NCI-H2081 treated with DMSO at 0.1 percent for 48 hours (cell line): ENCODE measurements at places on chromosomes 12 and 14.

GRCh38 chr12:118816296-118816695 is 165.0 kb upstream of the SRRM4 start:
- DNase-seq, result no peak

DNA sequence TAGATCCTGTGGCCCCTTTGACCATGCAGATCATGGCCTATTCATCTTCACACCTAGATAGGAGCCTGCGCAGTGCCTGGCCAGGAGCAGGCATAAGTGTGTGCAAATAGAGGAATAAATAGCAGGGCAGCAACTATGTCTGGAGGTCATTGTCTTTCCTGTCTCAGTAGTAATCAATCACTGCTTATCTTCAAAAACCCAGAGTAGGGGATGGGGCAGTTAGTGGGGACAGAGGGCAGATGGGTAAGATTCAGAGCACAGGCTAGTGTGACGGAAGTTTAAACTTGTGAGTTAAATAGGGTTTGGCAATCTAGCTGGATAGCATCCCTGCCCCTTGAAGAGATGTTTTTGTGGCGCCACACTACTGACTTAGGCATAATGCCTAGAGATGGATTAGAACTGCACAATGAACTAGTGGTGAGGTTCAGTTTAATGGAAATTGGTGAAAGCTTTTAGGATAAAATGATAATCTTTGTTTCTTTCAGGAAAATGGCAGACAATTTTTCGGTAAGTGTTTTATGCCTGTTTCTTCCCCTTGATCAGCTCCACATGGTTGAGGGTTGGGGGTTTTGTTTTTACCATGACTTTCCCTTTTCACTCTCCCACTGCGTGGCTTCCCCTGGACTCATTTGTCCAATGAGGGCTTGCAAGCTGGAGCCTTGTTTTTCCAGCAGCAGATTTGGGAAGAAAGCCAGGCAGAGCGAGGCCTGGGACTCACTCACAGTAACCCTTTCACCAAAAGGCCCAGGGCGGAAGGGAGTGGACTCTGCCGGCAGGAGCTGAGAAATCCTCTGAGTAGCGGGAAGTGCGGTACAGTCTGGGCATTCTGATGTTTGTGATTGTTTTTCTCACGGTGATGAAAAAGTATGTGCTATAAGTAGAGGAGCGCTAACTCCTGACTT is 8.1 kb downstream of the LGALS3 start:
- no peak for DNase-seq

DNA sequence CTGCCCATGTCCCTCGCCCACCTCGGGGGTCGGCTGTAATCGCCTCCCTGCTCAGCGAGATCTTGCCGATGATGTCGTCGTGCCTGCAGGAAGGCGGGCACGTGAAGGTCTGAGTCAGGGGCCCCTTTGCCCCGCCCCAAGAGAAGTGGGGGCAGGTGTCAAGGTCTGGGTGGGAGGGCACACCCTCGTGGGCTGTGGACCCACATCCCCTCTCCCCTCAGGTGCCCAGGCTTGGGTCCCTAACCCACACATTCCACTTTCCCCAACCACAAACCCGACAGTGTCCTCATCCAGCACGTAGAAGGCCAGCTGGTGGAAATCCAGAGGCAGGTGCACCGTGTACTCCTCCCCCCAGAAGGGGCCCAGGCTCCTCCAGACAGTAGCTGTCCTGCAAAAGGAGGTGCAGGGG is 7.8 kb downstream of the RASAL1 start:
- no peak for DNase-seq

GRCh38 chr12:118727196-118727978 is 254.0 kb upstream of the SRRM4 start:
- DNase-seq, result no peak

DNA sequence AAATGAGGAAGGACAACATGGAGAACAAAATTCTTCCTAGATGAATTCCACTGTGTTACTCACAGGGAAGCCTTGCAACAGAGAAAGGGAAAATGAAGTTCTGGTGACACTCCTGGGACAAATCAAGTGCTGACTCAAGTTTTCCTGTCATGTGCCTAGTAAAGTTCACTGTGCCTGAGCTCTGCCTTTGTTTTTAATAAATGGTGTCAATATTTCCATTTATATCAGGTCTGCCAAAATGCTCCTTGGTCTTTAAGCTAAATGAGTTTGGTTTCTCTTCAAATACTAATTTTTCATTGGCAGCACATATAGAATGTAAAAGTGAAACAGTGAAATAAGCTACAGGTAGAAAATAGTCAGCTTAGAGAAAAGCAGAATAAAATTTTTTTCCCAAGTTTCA is 33.0 kb downstream of the HIGD1C start:
- no peak for DNase-seq

DNA sequence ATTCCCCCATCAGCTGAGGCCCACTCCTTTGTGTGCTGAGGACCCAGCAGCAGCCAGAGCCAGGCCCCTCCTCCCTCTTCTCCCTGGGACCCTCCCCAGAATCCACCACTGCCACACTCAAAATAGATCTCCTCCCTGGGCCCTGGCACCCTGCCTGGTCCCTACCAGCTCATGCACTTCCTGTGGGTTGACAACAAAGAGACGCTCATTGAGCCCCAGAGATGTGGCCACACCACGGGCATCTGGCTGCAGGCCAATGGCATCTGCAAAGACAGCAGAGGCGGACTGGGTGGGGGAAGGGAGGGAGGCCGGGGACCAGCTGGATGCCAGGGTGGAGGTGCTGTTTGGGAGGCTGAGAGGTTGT is 16.0 kb upstream of the ENDOU start:
- peak; percentile 71 for DNase-seq

DNA sequence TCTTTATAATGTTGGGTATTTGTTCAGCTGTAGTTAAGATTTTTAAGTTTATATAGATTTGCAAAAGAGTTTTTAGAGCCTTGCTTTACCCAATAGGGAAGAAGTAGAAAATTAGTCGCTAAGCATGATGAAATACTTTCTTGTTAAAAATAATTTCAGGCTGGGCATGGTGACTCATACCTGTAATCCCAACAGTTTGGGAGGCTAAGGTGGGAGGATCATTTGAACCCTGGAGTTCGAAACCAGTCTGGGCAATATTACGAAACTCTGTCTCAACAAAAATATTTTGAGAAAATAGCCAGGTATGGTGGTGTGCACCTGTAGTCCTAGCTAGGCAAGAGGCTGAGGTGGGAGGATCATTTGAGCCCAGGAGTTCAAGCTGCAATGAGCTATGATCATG is 18.7 kb upstream of the SCFD1 start:
- DNase-seq, result no peak

DNA sequence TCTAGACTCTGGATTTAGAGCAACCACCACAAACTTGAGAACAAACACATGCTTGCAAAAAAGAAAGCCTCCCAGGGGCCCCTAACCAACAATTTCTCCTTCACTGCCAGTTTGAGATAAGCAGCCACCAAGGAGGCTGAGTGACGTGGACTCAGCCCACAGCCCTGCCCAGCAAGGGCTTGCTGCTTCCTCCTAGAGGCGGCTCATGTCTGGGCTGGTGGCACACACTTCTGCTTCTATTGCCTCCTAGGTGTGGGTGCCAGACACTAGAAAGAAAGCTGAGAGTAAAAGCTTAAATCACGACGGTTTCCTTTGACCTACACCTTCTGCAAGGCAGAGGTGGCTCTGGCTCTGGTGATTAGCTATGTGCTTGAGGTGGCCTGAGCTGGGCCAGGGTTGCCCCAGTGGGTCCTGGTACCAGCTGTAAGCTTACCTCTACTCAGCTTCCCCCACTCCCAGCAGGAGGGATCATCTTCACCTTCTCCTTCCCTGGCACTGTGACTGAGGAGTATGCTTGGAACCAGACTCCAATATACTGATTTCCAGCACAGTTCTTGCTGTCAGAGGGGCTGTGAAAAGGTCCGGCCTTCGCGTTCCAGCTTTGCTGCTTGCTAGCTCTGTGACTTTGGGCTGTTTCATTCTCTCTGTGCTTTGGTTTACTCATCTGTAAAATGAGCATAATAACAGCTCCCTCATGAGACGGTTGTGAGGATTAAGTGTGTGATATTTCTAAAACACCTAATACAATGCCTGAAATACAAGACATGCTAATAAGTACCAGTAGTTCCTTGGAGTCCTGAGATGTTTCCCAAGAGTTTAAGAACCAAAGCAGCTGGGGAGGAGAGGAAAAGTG is 89.7 kb upstream of the PARP11 start:
- no peak for DNase-seq

GRCh38 chr12:10904686-10905085 is 4.7 kb downstream of the TAS2R13 start:
- no peak for DNase-seq

GRCh38 chr12:60704171-60704914 is 1108.5 kb downstream of the SLC16A7 start:
- DNase-seq, result no peak

DNA sequence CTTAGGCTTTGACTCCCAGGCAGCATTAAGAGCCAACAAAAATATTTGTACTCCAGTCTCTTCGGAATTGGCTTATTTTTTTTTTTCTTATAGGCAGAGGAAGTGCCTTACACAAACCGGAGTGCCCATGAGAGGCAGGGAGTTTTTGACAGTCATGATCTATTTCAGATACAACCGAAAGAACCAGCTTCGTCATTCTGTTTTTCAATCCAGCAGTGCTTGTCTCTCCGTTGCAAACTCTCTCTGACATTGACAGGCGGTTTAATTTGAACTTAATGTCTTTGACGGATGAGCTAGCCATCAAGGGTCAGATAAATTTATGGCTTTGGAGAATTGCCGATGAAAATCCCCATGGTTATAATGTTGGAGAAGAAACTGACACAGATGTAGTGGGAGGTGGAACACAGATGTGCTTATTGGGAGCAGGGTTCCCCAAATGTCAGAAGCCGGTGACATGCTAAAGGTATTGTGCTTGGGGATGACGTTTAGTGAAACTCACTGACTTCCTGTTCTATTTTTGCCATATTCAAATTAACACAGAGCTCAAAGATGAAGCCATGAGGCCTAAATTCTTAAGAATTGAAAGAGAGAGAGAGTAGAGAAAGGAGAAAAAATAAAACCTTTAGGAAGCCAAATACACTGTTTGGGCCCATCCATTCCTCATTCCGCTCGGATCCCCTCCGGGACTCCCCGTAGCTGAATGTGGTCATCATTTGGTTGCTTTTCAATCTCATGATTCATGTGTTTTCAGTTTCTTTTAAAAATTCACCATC is 59.7 kb downstream of the PLXNC1 start:
- no peak for DNase-seq

DNA sequence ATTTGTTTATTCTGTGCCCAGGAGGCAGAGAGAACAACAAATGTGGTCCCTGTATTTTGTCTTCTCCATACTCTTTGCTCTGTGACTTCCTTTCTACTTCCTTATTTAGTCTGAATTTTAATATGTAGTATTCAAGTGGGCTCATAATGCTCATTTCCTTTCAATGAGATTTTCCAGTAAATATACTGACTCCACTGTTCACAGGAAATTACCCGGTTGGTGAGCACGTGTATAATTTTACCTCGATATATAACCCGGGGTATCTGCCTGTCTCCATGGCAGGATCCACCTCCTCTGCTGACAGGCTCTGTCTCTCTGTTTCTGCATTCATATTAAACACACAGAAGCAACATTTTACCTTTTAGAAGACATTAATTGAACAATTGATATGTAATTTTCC is 166.0 kb downstream of the SLC38A4 start:
- DNase-seq, result no peak

DNA sequence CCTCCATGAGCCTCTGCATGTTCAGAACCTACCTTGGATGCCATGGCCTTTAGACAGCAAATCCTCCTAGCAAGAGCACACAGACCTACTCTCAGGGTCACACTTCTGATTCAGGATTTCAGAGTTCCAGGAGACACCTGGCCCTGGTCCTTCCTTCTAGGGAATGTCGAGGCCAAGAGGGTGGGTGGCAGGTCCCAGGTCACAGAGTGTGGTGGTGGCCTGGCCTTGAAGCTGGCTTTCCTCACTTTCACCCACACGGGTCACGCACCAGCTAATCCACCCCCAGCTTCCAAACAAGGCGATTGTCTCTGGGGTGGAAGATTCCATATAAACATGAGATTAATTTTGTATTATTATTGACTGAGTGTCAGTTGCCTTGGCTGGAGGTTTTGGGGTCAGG is 328.3 kb upstream of the RTL1 start:
- DNase-seq, result no peak

DNA sequence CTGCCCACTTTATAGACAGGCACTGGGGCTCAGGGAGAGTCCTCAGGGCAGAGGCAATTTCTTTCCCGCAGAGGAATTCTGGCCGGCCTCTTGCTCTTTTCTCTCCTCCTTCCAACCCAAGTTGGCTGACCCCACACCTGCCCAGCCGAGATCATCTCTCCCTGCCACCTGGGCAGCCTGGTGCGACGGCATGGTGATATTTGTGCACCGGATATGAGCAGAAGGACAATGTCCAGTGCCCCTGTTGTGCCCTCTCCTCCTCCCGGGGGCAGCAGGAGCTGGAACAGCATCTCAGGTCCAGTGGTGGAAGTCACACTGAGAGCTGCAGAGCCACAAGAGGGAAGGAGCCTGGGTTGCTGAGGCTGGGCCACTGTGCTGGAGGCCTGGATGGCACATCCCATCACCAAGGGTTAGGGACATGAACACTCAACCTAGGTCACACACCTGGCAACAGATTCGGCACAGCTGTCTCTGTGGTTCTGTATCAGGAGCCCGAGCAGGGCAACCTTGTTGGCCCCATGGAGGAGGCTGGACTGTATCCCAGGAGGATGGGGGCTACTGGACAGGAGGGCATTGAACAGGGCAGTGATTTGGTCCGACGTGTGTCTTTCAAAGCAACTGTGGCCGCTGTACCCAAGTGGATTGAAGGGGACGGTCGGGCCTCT is 57.7 kb upstream of the DIO3 start:
- DNase-seq, result no peak

- no peak for DNase-seq
These were observed 82.0 kb downstream of the SLC16A7 start for GRCh38 chr12:59677857-59678256.

DNA sequence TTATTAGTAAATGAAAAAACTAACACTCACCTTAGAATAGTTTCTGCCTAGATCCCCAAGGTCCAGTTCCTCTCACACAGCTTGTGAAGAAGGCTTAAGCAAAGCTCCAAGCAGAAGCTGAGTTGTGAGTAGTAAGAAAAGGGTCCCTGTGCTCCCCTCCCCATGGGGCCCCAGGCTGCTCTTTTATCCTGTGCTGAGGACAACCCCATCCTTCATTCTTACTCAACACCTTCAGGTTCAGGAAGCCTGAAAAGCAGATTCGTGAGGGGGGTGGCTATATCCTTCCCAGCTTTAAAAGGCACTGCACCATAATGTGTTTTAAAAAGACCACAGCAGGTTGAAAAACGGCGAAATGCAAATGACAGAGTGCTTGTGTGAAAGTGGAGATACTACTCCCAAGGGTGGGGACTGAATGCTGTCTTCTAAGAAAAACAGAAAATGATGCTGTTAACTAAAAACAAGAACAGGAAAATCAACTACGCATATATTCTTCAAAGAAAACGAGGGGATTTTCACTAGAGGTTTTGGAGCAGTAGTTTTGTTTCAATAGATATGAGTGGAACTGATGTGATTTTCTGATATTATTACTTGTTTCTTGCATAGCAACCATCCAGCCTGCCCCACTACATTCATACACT is 182.7 kb downstream of the KTN1 start:
- no peak for DNase-seq
